Adipocyte (in vitro differentiated cells): ENCODE measurements at places on chromosomes 5 and 9.

DNA sequence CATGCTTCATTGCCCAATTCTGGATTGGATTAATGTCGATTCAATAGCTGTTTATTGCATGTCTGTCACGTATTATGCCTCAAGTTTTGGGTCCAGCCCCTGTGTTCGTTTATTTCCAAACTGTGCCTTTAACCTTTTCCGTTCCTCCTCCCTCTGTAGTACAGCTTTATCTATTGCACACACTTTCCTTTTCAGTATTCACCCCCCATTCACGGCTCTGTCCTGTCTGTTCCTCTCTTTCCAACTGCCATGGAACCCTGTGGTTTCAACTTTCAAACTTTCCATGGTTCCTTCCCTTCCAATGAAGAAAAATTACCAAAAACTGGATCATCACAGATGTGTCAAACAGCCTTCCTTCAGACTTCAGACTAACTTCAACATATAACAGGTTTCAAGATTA lies 17.1 kb downstream of the SMARCA2 start:
- no peak for DNase-seq

DNA sequence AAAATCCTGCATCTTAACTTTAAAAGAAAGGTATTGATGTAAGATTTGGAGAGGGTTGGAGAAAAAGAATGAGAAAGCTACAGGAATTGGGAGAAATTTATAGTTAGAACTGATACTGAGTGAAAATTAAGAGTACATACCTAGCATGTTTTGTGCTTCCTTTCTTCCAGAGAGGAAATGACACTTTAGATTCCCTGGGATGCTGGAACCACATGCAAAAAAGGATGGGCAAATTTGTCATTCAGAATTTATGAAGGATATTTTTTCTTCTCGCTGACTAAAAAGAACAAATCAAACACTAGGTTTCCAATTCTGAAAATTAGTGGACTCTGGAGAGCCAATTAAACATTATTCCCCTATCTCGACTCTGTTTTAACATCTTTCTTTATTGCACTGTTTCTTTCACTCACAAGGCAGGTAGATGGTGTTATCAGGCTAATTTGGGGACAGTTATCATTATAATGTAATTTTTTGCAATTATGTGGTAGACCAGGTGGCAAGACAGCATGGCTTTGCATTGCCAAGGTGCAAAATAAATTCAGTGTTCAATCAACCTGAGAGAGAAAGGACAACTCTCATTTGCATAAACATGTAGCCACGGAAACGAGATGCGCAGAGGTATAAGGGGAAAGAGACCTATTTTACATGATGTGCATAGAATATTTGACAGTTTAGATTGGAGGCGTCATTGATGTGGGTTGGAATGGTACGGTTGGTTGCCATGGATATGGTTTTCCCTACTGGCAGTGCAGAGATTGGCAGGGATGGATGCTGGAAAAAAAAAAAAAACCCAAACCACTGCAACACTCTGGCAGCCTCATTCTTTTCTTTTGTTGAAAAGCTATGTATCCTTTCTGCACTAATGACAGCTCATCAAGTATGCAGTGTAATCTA lies 320.4 kb upstream of the CCNH start:
- DNase-seq: no peak

GRCh38 chr9:134698587-134699342 lies 57.2 kb downstream of the COL5A1 start:
- DNase-seq: peak; percentile 46

GRCh38 chr5:133777951-133778350 lies 165.6 kb upstream of the FSTL4 start:
- DNase-seq: no peak

- DNase-seq: peak; percentile 74
These were observed 66.9 kb downstream of the TMC1 start for GRCh38 chr9:72588336-72588735.

GRCh38 chr9:94625835-94626234 lies 13.5 kb downstream of the FBP1 start:
- DNase-seq: no peak

GRCh38 chr5:119022017-119022745 lies 33.8 kb upstream of the DTWD2 start:
- peak; percentile 71 for DNase-seq

DNA sequence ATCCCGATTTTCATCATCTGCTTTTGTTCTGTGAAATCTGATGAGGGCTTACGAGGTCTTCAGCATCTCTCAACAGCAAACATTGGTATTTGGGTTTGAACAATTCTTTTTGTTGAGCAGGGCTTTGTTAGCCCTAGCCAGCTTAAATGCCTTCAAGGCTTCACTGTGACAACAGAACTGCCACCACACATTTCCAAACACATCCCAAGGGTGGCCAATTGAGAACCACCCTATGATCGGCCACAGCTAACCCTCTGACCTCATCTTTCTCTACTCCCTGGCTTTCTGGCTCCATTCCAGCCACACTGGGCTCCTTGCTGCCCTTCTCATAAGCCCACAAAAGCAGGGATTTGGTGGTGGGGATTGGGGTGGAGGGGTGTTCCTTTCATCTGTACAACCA lies 17.6 kb downstream of the MTX3 start:
- peak; percentile 27 for DNase-seq

- DNase-seq: no peak
These were observed 59.1 kb upstream of the ENTREP1 start for GRCh38 chr9:69265891-69266290.

DNA sequence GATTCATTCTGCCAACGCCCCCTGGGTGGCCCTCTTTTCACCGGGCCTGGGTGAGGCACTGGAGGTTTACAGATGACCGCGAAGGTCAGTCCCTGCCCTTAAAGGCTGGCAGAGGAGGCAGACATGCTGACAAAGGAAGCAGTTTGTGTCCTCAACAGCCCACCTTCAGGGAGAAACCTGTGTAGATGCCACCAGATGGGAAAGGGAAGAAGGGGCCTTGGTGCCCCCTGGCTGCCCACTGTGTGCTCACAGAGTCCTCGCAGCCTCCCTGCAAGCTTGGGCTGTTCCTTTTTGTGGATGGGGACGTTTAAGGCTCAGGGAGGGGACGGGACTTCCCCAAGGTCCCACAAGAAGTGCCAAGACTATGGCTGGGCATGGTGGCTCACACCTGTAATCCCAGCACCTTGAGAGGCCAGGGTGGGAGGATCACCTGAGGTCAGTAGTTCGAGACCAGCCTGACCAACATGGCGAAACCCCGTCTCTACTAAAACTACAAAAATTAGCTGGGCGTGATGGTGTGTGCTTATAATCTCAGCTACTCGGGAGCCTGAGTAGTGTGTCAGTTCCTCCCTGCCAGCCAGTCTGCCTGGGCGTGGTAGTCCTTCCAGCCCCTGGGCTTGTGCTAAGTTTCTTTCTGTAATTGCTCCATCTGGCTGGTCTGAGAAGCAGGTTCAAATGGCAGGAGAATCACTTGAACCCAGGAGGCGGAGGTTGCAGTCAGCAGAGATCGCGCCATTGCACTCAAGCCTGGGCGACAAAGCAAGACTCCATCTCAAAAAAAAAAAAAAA lies 36.2 kb downstream of the NEK6 start:
- peak; percentile 35 for DNase-seq

GRCh38 chr5:130693509-130693908 lies 471.5 kb downstream of the HINT1 start:
- no peak for DNase-seq
